Fibroblast of the aortic adventitia (primary cell): ENCODE measurements at places on chromosomes 2 and 18. TPM values are rescaled to one million over a fixed set of nuclear protein-coding genes. Genes with fewer than 3 reads are reported as not detected.

Gene CTLA4
- not detected in 2 replicates for total RNA-seq

Gene ATRAID
- total RNA-seq = 135 and 216 TPM in 2 replicates

Gene CASP8
- 26.8 and 28.6 TPM in 2 replicates for total RNA-seq

Gene RESP18
- total RNA-seq = not detected in 2 replicates

DNA sequence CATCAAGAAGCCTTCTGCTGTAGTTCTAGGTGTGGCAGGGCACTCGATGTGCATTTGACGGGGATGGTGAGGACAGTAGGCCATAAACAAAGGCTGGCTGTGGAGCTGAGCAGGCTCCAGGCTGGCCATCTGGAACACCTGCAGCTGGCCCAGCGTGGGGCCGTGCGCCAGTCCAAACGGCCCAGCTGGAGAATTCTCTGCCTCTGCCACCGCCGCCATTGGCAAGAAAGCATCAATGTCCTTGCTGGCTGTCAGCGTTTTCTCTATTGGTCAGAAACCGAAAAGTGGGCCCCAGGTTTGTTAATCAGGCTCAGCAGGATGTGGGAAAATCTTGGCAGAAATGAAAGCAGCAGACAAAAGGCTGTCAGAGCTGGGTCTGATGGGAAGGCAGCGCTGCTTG is 24.0 kb upstream of the CTIF start:
- DNase-seq = no peak

DNA sequence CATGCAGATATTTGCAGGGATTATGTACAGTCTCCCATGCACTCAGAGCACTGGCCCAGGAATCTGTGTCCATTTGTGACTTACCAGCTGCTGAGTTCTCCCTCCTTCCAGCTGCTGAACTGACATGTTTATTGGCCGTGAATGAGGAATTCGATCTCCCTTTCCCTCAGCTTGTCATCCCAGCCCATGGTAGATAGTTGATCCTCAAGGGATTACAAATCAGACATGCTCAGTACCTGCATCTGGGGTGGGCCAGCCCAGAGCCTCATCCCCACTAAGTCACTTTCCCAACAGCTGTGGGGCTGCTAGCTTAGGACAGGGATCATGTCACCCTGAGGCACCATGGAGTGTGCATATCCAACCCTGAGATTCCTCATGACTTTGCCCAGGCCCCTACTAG is 1284.9 kb upstream of the LRRTM1 start:
- DNase-seq = no peak

- DNase-seq = no peak
Measured at GRCh38 chr2:64139956-64140355, 4.3 kb downstream of the PELI1 start.

DNA sequence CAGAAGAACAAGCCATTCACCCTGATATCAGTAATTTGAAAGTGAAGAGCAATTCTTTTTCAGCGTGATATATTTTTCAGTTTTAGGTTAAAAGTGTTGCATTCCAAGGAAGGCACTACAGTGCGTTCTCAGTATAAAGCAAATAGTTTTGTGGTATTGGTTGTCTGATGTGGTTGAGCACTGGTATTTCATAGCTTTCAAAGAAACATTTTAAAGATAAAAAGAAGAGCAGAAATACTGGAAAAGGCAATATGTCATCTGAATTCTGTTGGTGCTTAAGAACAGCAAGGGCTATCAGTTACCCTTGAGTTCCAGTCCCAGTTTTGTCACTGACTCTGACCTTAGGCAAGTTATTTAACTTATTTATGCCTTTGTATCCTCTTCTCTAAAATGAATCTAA is 191.6 kb downstream of the BABAM2 start:
- no peak for DNase-seq

GRCh38 chr2:27353762-27354596 is 2.6 kb downstream of the GTF3C2 start:
- peak; percentile 26 for DNase-seq

- no peak for DNase-seq
Measured at GRCh38 chr2:207371877-207372276, 157.9 kb upstream of the CREB1 start.

- no peak for DNase-seq
Measured at GRCh38 chr2:212181646-212182045, 357.0 kb downstream of the ERBB4 start.

GRCh38 chr2:210442878-210443277 is 33.7 kb downstream of the LANCL1 start:
- DNase-seq = no peak

GRCh38 chr18:58495634-58496033 is 133.3 kb downstream of the ALPK2 start:
- no peak for DNase-seq

- DNase-seq = no peak
Measured at GRCh38 chr2:113184531-113185230, 10.9 kb downstream of the PSD4 start.

- peak; percentile 43 for DNase-seq
Measured at GRCh38 chr2:66872081-66872985, 437.4 kb downstream of the MEIS1 start.
